ENCODE measurements at places on chromosomes 16 and 17.
A peak's percentile ranks its signal among the peaks of the same experiment; 100 is the strongest.

- no peak for DNase-seq
Measured at GRCh38 chr16:19728636-19728965, 10.5 kb downstream of the IQCK start.

DNA sequence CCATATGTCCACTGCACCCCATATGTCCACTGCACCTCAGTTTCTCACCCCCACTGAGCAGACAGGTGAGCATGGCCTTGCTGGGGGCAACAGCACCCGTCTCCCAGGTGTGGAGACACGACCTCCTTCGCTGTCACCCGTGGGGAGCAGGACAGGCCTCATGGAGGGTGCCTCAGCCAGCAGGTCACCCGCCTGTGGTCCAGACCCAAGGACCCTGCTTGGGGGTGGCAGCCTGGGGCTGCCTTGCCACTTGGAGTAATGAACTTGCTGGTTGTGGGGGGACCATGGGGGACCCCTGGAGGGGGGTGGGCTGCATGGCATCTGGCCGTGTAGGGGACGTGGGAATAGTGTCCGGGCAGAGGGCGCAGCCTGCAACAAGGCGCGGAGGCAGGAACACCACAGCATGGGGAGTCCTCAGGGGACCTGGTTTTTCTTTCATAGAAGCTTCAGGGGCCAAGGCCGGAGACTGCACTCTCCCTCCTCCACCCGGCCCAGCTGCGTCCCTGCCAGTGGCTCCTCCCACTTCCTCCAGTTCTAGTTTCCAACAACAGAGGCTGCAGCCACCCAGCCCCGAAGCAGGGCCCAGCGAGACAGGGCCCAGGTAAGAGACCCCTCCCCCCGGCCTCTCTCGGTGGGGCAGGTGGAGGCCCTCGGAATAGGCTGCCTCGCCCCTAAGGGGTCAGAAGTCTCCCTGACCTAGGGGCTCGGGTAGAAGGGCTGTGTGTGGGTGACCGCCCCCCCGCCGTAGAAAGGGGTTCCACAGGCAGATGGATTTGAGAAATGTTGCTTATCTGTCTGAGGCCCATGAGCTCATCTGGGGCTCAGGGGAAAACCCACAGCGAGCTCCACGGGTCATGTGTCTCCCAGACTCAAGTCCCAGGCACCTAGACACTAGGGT, at the start of gene NHLRC4:
TSS of gene NHLRC4 (plus strand) at position 531 of the 898 bp plus-strand sequence. CDS start 1,043 bp downstream, outside the sequence.
- no peak for DNase-seq

DNA sequence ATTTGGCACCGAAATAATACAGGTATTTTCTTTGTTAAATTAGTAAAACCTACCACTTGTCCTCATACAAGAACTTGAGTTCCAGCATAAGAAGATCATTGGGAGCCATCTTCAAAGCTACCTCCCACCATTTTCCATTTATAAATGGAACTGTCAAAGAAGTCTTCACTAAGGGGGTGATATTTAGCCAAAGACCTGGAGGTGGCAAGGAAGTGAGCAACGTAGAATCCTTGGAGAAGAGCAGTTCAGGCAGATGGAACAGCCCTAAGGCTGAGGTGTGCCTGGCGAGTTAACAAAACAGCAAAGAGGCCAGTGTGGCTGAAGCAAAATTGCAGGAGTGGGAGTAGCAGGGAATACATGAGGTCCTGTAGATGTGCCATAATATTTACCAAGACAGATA, 1.8 kb downstream of the KCNJ16 start:
- DNase-seq, result peak; percentile 24

GRCh38 chr16:4309833-4310266, 6.0 kb upstream of the GLIS2 start:
- peak; percentile 61 for DNase-seq

DNA sequence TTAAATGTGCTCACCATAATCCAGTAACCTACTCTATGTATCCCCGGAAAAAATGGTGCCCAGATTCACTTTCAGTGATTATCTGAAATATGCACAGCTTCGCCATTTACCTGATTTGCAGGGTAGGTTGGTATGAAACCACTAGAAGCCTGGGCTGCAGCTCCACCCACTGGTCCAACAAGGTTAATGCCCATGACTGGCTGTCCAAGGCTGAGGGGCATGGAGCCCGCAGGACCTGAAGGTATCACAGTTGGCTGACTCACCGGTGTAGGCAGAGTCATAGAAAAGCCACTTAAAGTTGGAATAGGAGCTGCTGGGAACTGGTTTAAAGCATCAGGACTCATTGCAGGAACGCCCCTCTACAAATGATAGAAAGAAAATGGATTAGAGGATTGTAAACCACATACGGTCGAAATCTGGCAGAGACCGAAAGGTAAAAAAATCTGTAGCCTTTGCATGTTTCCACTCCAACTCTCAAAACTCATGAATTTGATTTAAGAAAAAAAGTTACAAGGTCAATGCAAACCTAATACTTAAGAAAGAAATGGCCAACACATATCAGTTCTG, 38.6 kb downstream of the SYNRG start:
- peak; percentile 83 for DNase-seq

DNA sequence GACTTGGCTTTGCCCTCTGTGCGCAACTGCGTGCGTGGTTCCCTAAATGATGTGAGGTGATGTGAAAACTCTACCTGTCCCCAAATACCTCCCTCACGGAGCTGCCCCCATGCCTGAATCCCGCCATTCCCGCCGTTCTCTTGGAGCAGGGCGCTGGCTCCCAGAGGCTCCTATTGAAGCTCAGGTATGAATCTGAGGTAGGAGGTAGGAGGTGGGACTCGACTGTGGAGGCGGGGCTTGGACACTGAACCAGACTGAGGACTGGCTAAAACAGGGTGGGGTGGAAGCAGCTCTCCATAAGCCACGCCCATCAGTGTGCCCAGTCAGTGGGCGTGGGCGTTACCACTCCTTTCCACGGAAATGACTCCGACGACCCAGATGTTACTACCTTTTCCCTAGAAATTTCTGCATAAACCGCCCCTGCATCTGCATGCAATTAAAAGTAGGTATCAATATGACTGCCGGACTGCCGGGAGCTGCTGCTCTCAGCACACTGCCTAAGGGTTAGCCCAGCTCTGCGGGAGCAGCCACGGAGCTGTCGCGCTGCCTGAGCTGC, 41.0 kb downstream of the FOXL1 start:
- no peak for DNase-seq

DNA sequence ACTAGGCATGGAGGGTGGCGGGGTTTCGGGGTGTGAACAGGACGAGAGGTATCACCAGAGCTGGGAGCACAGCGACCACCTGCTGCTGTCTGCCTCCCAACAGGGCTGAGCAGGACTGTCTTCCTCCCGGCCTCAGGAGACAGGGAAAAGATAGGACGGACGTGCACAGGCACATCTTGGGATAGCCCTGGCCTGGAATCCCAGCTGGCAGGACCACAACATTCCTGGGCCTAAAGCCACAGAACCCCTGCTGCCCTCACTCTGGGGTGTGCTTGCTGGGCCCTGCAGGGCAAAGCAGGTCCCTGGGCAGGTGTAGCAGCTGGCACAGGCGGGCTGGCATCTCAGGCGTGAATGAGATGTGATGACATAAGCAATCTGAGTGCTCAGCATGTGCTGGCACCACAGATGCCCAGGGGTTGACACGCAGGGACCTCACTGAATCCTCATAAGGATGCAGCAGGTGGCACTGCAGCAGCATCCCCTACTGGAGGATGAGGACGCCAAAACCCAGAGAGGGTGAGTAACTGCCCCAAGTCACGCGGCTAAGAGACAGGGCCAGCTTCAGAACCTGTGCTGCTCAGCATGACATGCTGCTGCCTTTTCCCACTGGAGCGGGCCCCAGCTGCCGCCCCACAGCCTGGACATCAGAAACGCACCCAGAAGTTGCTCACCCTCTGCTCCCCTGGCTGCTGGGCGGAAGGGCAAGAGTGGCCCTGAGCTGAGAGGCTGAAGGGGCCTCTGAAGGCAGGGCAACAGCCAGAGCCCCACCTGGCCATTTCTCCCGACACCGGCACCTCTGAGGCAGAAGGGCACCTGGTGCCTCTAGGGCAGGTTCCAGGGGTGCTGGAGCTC, 7.1 kb downstream of the CORO7 start:
- DNase-seq, result no peak

DNA sequence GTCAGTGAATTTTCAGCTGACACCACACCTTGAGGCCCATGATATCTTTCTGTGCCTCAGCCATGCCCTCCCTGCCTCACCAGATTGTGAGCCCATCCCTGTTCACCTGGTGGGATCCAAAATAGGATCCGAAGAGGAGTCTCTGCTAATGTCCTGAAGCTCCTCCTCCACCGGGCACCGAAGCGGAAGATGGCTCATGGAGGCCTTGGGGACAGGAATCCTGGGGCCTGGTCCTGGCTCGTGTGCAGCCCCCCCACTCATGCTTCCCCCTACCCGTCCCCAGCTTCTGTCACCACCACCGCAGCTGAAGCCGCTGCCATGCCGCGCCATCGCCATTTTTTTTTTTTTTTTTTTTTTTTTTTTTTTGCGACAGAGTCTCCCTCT, 1683.4 kb downstream of the TP53TG3F start:
- DNase-seq, result no peak

DNA sequence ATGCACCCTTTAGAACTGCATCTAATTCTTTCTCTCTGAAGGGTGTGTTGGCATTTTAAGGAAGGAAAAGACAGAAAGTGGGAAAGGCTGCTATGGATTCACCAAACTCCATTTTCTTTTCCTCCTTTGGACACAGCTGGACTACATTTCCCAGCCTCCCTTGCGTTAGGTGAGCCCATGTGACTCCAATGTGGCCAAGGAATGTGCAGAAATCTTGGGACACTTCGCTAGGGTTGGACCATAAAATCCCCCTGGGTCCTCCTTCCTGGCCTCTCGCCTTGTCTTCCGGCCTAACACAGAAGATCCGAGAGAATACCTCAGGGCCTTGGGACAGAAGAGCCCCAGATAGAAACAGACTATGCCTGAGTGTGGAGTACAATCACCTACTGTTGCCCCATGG, 56.3 kb downstream of the ABCC12 start:
- DNase-seq, result no peak

DNA sequence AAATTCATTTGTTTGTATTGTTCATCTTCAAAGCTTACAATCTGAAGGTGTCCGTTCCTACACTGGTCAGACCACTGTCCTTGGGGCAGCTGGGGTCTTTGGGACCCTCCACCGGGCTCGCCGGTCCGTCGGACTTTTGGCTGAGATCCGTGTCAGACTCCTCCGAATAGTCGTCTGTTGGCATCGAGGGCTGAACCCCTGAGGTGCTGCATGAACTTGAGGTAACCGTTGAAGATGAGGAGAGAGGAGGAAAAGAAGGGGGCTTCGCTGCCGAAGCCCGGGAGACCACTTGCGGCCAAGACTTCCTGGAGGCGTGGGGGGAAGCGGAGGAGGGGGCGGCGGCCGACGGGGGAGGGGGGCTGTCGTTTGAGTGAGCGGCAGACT, 260.8 kb downstream of the ZFHX3 start:
- DNase-seq, result no peak

DNA sequence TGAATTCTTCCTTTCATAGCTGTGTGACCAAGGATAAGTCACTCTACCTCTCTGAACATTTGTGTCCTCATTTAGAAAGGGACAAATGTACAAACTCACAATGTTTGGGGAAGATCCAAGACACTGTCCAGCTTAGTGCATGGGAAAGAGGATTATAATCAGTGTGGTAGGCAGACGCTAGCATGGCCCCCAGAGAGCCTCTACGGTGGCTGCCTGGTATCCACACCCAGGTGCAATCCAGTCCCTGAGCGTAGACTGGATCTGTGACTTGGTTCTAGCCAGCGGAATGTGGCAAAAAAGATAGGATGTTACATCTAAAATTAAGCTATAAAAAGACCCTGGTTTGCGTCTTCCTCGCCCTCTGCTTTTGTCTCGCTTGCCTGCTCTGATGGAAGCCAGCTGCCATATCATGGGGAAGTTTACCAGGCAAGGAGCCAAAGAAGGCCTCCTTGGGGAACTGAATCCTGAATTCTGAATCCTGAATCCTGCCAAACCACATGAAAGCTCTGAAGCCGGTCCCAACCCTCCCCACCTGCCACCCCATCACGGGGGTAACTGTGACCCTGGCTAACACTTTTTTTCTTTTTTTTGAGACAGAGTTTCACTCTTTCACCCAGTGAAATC, 51.7 kb downstream of the PLXDC1 start:
- no peak for DNase-seq

DNA sequence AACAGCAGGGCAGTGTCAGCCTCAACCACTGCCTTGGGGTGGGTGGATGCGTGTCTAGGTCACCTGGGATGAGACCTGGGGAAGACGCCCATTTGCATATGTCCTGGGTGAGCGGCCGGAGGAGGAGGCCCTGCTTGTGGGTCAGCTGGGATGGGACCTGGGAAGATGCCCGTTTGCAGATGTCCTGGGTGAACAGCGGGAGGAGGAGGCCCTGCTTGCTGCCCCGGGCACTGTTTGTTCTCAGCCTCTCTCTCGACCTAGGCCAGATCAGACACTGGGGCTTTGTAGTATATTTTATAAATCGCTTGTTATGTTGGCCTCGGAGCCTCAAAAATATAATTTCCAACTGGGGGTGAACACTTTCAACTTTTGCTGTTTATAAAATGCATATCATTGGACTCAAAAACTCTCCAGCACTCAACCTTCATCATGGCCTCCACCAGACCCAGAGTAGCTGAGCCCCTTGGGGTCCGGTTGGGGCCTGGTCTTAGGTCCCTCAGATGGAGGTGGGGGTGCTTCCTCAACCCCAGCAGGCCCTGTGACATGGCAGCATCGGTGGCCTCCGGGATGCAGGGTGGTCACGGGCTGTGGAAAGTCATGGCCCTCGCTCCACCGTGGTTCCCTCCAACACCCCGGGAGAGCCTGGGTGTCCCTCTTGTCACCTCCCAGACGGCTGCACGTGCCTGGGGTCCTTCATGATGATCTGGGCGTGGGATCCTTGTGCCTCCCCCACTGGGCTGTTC, 17.3 kb downstream of the DBNDD1 start:
- no peak for DNase-seq

DNA sequence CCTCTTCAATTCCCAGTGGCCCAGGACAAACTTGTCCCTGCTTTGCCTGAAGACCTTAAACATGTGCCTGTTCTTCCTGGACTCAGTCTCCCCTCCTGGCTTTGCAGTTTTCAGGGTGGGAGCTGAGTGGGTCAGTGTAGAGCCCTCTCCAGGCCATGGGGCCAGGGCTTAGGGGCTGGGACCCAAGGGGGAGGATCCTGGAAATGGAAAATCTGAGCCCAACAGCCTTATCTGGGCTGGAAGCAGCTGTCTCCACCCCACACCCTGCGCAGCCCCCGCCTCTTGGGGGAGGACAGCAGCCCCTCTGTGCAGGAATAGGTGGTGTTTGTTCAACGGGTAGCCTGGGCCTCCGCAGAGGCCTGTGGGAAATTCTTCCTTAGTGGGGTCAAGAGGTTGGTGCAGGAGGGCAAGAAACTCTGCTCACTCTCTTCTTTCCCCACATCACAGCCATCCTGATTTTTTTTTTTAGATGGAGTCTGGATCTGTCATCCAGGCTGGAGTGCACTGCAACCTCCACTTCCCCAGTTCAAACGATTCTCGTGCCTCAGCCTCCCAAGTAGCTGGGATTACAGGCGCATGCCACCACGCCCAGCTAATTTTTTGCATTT, 6.8 kb upstream of the SMTNL2 start:
- no peak for DNase-seq

GRCh38 chr16:67451704-67452435, 20.9 kb downstream of the HSD11B2 start:
- no peak for DNase-seq

DNA sequence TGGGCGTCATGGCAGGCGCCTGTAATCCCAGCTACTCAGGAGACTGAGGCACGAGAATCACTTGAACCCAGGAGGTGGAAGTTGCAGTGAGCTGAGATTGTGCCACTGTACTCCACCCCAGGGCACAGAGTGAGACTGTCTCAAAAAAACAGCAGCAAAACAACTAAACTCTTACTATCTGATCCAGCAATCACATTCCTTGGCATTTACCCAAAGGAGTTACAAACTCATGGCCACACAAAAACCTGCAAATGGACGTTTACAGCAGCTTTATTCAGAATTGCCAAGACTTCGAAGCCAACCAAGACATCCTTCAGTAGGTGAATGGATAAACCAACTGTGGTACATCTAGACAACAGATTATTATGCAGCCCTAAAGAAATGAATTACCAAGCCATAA, 4.0 kb downstream of the SIAH1 start:
- no peak for DNase-seq

Data from RCC 7860 (cell line).